ENCODE measurements at places on chromosomes 11 and 22.

- no peak for DNase-seq
These were observed 44.4 kb downstream of the AHNAK start for GRCh38 chr11:62502030-62502730.

DNA sequence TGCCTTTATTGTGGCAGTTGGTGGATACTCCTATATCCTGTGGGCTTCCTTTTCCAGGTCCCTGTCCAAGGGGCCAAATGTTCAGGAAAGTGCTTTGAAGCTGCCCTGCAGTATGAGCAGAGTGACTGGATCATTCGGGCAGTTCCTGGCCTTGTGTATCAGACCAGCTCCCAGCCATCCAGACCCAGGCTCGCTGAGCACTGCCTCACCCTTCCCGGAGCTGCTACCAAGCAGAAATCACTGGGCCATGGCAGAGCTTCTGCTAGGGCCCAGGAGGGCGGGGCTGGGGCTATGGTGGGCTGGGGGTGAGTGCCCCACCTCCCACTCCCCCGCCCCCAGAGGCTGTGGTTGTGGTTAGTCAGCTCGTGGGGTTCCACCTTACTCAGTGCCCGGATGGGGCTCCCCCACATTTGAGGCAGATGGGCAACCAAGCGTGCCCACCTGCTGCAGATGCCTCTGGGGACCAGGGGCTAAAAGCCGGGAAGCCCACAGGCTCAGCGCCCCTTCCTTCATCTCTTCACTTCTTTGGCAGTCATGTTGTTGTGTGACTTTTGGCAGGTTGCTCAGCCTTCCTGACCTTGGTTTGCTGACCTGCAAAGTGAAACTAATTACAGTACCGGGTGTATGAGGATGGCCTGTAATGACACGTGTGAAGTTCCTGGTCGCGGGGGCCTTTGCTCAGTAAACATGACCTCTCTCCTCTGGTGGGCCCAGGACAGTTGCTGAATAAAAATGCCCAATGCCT, 2.1 kb upstream of the LRRC32 start:
- no peak for DNase-seq

GRCh38 chr11:72242141-72242540, 1.8 kb downstream of the PHOX2A start:
- no peak for DNase-seq

- DNase-seq: no peak
These were observed 26.6 kb downstream of the MAFF start for GRCh38 chr22:38228326-38228872.

DNA sequence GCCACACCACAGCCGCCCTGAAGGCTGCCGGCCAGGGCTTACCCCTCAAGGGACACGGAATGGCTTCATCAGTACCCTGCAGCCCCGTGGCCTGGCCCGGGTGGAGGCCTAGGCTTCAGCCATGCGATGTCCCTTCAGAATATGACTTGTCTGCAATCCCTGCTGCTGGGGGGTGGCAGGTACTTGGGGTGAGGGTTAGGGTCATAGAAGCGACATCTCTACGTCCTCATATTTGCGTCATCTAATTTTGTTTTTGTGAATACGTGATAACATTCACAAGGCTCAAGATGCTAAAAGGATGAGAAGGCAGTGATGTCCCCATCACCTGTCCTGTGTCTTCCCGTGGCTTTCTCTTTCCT, 6.4 kb downstream of the CCND1 start:
- DNase-seq: no peak

DNA sequence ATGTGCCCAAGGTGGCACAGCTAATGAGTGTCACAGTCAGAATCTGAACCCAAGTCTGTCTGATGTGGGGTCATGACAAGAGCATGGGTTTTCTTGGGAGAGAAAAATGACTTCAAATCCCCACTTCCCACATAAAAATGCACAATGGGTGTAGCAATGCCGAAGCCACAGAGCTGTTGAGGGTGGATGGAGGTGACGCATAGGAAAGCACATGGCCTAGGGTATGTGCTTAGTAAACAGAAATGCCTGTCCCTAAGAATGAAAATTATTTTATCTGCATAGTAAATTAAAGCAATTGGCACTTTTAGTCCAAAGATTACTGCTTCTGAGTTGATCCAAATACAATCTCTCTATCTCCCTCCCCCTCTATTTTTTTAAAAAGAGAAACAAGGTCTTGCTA, 10.9 kb downstream of the MICAL3 start:
- DNase-seq: no peak

GRCh38 chr22:31790240-31790639, 36.4 kb downstream of the DEPDC5 start:
- no peak for DNase-seq

DNA sequence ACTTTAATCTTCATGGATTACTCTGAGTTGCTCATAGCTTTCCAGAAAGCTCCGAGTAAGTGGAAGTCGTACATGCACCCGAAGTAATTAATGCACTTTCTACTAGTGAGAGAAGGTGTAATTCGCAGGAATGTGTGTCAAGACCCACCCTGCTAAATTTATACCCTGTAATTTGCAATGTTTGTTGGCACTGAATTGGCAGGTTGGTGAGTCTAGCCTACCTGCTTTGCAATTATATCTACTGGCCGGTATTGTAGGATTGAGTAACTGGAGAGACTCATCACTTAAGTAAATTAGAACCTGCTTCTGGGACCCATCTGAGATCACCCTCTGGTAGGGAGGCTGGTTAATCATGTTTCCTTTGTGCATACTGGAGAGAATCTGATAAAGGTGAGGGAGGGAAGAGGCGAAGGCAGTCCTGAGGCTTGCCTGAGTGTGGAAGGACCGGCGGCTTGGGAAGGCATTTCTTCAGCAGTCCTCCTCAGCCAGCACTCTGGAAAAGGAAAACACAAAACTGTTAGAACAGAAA, 63.3 kb downstream of the LDLRAD3 start:
- no peak for DNase-seq

- DNase-seq: no peak
These were observed 27.2 kb upstream of the A4GALT start for GRCh38 chr22:42747701-42748513.

DNA sequence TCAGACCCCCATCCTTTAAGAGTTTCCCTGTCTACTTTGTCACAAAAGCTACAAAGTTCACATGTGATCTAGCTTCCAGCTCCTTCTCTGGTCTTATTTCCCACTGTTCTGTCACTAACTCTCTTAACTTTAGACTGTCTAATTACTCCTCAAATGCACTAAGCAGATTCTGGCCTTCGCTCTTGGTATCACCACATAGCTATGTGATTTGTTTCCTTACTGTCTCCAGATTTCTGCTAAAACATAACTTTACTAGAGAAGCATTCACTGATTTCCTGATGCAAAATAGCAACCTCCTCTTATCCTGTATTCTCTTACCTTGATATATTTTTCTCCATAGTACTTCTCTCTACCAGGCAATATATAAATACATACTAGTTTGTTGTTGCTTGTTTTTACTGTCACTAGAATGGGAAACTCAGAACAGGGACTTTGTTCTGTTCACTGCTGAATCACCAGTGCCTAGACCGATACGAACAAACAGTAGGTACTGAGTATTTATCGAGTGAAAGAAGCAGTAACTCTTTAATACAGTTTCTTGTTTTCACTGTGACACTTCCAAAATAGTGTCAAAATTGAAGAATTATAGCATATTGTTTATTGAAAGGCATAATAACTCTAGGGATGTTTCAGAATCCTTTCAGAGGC, 205.6 kb downstream of the DDX10 start:
- no peak for DNase-seq

DNA sequence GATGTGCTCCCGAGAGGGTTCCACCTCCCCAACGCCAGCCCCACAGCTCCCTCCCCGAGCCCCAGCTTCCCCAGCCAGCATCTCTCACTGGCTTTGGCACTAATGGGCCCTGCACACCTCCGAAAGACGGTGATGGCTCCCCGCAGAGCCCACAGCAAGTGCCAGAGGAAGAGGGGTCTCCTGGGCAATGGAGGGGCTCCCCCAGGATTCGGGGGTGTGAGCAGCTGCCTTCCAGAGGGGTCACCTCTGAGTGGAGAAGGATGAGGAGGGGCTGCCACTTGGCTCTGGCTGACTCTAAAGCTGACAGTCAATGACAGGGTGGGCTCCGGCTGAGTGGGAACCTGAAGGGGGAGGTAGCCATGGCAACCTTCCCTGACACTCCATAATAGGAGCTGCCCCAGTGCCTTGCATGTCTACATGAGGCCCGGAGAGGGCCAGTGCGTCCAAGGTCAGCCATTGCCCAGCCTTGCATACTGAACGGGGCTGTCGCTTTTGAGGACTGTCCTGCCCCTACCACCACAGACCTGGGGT, 98.6 kb upstream of the SYT13 start:
- no peak for DNase-seq

DNA sequence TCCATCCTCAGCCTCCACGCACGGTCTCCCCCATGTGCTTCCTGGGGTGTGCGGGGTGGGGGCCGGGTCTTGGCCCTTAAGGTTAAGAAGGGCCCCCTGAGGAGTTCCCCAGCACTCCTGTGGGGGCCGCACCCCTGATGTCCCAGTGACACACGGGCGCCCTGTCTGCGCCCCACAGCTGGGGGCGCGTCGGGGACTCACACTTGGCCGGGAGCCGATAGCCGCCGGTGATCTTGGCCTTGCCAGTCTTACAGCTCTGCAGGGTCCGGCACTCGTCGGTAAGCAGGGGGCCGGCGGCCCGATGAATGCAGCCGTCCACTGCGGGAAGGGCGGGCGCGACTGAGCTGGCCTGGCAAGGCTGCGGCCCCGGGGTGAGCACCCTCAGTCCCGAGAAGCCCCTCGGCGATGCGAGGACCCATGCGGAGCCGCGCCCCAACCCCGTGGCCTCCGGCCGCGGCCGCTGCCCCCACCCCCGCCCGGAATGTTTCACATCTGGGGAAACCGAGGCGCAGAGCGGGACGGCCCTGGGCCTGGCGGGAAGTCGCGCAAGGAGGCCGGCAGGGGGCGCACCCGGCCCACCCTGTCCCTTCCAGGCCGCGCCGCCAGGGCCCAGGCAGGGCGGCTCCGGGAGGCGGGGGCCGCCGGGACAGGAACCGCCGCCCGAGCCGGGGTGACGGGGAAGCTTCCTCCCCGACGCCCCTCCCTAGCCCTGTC, 13.9 kb downstream of the OTUB1 start:
- peak; percentile 11 for DNase-seq

DNA sequence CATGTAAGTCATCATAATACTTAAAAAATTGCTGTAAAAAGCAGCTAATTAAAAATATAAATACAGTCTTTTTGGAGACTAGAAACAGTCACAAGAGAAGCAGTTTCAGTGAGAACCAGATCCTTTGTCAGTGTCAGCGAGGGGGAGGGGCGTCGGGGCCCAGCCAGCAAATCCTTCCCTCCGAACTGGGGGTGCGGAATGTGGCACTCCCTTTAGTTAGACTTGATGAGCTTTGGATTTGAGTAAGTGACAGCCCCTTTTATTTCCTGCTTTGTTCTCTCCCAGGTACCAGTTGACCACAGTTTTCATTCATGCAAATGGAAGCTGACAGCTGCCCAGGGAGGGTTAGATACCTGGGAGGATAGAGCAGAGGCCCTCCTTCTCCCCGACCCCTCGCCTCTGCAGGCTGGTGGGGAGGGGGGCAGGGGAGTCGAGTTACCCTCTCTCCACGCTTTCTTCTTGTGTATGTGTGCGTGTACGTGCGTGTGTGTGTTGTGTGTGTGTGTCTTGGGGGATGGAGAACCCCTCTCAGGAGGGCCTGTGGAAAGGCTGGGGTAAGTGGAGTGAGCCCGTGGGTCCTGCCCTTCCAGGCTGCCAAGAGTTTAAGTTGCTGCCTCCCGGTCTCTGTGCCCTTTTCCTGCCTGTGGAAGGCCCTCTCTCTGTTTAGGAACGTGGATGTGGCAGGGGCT, 38.3 kb downstream of the PTPRJ start:
- no peak for DNase-seq

DNA sequence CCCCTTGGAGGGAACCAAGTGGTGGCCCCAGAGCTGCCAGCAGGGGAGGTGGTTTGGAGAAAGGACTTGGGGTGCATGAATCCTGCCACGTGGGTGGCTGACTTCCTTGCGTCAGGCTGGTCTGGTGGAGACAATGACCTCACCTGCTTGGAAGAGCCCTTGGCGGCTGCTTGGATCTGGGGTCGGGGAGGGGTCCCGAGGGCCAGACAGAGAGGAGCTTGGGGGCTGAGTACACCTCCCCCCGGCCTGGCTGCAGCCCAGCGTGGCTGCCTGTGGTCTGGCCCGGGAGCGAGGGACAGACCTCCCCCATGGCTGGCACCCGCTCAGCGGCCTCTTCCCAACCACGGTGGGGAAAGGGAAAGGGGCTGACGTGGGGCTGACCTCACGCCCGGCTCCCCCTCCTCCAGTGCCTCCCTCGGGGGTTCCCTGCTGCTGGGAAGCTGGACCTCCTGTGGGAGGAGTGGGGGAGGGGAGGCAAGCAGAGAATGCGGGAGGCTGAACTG, 13.8 kb downstream of the LIF start:
- DNase-seq: no peak

- DNase-seq: peak; percentile 29
These were observed 3.9 kb upstream of the NDUFS8 start for GRCh38 chr11:68026391-68027105.

DNA sequence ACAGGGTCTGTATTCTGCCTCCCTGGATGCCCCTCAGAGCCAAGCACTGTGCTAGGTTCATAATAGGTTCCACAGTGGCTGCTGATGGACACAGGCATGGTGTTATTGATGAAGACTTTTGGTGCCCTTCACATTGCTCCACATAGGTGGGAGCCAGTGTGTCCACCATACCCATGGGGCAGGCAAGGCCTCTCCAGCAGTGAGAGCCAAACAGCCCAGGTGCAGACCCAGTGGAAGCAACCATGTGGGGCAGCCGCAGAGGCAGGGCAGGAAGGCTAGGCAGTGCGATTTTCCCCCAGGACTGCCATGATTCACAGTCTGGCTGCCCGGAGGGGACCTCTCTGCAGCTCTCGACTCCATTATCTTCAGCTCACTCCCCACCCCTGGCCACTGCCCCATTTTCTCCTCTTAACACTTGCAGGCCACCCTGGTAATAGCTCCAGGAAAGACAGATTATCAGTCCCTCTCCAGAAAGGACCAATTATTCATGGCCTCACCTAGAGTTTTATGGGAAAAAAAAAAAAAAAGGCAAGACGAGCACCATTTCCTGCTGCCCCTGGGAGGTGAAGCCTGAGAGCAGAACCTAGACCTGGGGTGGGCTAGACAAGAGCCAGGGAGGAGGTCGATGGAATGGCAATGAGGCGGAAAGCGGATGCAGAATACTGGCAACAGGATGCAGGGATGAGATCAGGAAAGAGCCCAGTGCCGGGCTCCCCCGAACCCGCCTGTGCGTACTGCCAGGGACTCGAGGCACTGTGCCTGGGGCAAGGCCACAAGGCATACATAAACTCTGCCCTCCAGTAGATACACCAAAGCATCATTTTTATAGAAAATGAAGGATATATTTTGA, 343.0 kb upstream of the NCAM1 start:
- DNase-seq: no peak

- DNase-seq: no peak
These were observed 3.6 kb upstream of the MRGPRG start for GRCh38 chr11:3222003-3222855.

All from NCI-H1105 treated with DMSO at 0.1 percent for 48 hours (cell line).